NCI-H1694 treated with DMSO at 0.1 percent for 48 hours (cell line): ENCODE measurements at places on chromosomes 7 and 10.
A peak's percentile ranks its signal among the peaks of the same experiment; 100 is the strongest.

GRCh38 chr10:31031205-31031557, 484 bp downstream of the ZNF438 start:
- DNase-seq, result peak; percentile 29

- no peak for DNase-seq
Observed at GRCh38 chr7:100465299-100465698, 1.2 kb upstream of the SPACDR start.

- no peak for DNase-seq
Observed at GRCh38 chr7:157738066-157738460, 401.3 kb downstream of the DNAJB6 start.

DNA sequence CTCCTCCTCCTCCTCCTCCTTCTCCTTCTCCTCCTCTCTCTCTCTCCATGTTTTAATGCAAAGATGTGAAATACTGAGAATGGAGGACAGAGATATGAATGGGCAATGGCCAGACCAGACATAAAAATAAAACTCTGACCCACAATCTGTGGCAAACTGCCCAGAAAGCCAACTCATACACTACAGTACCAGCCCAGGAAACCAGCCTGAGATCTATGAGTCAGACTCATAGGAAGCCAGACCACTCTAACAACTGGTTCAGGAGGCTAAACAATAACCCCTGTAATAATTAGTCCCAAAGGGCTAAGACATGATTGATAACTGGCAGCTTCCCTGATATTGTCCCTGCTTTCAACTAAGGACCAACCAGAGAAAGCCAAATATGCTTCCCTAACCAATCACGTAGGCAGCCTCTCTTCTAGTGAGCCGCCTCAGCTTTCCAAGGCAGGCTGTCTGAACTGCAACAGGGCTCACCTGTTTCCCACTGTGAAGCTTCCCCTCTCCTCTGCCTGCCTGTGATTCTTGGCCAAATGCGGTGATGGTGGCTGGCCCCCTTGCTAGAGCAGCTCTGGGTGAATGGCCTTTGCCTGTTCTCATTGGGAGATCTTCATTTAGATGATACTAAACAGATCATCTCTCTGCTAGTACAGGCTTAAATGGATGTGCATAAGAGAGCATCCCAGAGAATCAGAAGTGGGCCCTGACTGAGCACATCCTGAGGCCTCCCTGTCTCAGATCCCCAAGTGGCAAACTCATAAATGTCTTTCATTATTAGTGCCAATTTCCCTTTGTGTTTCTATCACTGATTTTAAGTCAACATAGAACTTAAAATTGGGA, 817.6 kb downstream of the TNS3 start:
- DNase-seq, result no peak

DNA sequence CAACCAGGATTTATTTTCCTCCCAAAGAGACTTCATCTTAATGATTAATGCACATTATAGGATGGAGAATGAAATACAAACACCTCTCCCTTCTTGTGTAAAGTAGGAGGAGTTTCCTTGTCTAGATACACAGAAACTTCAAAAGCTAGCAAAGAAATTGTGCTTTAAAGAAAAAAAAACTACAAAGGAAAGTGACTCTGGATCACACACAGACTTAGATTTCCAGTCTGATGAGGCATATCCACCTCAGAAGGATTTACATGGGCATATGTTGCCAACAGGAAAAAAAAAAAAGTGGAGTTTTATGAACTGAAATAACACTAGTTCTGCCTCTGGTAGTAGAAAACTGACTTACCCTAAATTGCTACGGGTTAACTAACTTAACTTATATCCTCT, 449.6 kb downstream of the KCNMA1 start:
- DNase-seq, result no peak

- DNase-seq, result no peak
Observed at GRCh38 chr10:74117738-74118137, 32.9 kb downstream of the AP3M1 start.

- DNase-seq, result no peak
Observed at GRCh38 chr7:19537942-19538401, 170.9 kb downstream of the POLR1F start.

- no peak for DNase-seq
Observed at GRCh38 chr10:121455377-121455776, 142.9 kb downstream of the FGFR2 start.

- no peak for DNase-seq
Observed at GRCh38 chr7:150934045-150934766, 43.9 kb downstream of the KCNH2 start.

- no peak for DNase-seq
Observed at GRCh38 chr7:1944619-1945210, 274.6 kb downstream of the ELFN1 start.

GRCh38 chr7:101140339-101140699, 13.4 kb downstream of the SERPINE1 start:
- no peak for DNase-seq

DNA sequence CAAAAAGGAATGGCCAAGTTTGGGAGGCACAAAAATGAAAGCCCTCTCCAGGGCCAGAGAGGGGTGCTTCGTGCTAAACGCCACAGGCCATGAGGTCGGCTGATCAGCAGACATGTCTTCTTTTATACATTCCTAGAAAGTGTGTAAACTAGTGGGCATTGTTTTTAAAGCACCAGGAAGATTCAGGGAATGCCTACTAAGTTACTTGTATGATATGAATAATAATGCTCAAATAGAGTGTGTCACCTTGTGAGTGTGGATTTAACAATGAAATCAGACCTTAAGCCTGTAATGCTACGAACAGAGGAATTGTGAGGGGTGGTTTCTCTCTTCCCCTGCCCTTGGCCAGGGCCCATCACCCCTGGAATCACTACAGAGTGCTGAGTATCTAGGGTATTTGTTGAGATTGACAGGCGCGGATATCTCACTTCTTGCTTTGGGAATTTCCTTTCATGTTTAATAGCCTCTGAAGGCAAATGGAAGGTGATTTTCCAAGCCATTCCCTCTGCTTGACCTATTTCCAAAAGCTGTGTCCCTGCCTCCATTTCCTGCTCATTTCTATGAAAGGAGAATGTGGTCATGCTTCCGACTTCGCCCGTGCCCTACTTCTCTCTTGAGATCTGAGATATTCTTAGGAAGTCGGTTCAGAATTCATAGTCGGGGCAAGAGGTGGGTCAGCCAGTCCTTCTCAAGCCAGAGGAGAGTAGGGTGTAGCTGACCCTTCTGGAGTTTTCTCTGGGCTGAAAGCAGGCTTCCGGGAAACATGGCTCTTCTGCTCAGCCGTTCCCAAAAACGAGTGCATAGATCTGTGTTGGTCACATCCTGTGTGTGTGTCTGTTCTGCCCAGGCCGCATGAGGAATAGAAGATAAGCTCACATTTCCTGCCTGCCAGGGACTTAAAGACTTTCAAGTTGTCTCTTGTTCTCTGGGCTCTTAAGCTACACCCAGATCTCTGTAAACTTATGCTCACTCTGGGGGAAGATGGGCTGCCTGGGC, 167.8 kb upstream of the ITGB1 start:
- no peak for DNase-seq
